ENCODE measurements at places on chromosomes 16 and 17.

DNA sequence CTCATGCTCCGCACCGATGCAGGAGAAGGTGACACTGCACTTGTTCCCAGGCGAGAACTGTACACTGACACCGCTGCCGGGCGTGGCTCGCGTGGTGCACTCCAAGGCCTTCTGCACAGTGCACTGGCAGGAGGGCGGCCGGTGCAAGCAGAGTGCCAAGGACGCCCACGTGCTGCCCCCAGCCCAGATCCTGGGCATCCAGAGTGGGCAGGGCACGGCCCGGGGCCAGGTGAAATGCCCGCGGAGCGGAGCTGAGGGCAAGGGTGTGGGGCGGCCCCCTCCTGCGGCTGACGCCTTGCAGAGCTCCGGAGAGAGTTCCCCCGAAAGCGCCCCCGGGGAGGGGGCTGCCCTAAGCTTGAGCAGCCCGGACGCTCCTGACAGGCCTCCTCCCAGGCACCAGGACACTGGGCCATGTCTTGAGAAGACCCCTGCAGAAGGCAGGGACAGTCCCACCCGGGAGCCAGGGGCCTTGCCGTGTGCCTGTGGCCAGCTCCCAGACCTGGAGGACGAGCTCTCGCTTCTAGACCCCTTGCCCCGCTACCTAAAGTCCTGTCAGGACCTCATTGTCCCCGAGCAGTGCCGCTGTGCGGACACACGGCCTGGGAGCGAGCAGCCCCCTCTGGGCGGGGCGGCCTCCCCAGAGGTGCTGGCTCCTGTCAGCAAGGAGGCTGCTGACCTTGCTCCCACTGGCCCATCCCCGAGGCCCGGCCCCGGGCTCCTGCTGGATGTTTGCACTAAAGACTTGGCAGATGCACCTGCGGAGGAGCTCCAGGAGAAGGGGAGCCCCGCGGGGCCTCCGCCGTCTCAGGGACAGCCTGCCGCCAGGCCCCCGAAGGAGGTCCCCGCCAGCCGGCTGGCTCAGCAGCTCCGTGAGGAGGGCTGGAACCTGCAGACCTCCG lies 21.9 kb upstream of the JPT2 start:
- DNase-seq = no peak

GRCh38 chr16:3906363-3906762 lies 25.9 kb upstream of the CREBBP start:
- DNase-seq = no peak

DNA sequence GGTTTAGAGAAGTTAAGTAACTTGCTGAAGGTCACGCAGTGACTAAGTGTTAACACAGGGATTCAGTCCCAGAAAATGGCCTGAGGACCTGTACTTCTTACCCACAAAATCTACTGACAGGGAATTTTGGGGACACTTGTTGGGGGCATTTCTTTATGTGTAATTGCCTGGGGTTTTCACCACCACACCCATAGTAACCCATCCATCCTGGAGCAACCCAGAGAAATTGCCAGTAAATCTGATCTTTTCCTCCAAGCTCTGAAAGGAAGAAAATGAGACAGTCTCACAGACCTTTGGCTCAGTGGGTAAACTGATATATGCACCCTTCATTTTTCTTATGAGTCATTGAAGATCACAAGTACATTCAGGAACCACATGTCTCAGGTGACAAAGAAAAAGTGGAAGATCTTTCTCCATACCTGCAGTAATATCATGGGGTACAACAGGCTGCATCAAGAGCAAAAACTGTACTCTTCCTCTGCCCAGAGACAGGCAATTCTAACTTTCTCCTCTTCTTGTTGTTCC lies 81.0 kb downstream of the NOG start:
- no peak for DNase-seq

GRCh38 chr17:42290577-42290976 lies 2.3 kb downstream of the STAT5A start:
- DNase-seq = no peak

- no peak for DNase-seq
Observed at GRCh38 chr17:17904166-17905035, 67.6 kb upstream of the SREBF1 start.

- DNase-seq = no peak
Observed at GRCh38 chr16:30867747-30868146, 26.1 kb downstream of the BCL7C start.

GRCh38 chr17:58447039-58447975 lies 30.0 kb upstream of the RNF43 start:
- peak; percentile 58 for DNase-seq

DNA sequence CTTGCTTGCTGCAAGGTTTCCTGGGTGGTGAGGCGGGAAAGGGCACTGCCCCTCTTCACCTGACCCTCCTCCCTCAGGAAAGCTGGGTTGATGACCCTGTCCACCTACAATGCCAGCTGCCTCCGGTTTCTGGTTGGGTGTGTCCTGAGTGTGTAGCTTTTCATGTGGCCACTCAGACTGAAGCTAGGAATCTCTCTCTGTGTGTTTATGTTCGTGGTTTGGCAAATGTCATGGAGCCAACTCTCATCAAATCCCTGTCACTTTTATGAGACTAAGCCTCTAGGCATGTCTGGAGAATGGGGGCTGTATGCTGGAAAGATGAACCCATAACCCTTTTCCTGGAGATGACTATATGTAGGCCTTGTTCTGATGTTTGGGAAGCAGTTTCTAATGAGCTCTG lies 17.1 kb downstream of the PLEKHG4 start:
- DNase-seq = no peak

- DNase-seq = no peak
Observed at GRCh38 chr17:60066576-60066975, 12.1 kb downstream of the HEATR6 start.

GRCh38 chr16:17481736-17482135 lies 11.0 kb upstream of the XYLT1 start:
- DNase-seq = no peak

GRCh38 chr16:76956841-76957240 lies 234.1 kb upstream of the MON1B start:
- DNase-seq = no peak

GRCh38 chr16:23436951-23437350 lies 16.0 kb downstream of the COG7 start:
- no peak for DNase-seq

DNA sequence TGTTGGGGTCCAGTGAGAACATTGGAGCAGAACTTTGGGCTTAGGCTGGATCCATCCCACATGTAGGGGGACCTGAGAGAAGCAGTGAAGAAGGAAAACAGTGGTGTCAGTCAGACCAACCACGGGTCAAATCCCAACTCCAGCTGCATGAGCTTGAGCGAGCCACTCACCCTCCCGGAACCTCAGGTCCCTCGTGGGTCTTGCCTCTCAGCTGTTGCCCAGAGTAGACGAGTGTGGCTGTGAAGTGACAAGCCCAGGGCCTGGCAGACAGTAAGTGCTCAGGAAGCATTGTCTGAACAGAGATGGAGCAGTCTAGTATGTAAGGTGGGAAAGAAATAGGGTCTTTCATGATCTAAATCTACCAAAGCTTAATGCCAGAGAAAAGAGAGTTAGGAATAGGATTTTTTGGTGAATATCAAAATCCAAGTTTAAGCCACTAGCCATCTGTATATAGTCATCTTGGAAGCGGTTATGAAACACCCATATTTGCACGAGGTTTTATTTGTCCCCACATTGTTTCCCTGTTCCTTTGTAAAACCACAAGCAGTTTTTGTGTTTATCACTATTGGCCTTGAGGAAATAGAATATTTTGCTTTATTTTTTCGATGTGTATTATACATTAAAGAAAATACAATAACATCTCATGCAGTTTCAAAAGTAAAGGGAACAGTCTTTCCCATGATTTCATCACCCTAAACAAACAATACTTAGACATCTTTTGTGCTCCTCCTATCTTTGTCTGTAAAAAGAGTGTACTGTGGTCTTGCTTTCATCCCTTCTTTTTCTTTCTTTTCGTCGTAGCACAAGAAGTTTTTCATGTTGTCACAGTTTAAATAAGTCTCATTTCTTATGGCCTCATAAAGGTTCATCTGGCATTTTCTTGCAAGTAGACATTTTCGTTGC lies 112.0 kb downstream of the CLEC16A start:
- DNase-seq = no peak

- no peak for DNase-seq
Observed at GRCh38 chr17:57982452-57983170, 5.4 kb downstream of the VEZF1 start.

GRCh38 chr16:287298-287811 lies 4.4 kb downstream of the PDIA2 start:
- DNase-seq = peak; percentile 89

DNA sequence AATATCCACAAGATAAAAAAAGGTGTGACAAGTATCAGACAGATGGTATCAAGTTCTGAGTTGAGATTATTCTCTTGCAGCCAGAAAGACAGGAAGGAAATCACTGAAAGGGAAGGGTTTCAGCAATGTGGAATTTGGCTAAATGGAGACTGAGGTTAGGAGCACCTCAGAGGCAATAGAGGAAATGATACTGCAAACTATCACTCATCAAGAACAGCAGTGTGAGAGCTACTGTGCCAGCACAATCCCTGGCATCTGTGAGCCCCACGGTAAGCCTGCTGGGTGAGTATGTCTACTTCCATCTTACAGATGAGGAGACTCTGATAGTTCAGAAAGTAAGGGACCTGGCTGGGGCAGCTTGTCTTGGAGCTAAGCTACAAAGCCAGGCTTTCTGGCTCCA lies 162.0 kb downstream of the SALL1 start:
- no peak for DNase-seq

- no peak for DNase-seq
Observed at GRCh38 chr17:330993-331701, 21.5 kb downstream of the RPH3AL start.

GRCh38 chr16:70772493-70772892 lies 28.5 kb downstream of the VAC14 start:
- no peak for DNase-seq

- DNase-seq = peak; percentile 78
Observed at GRCh38 chr17:19753051-19753509, 5.0 kb upstream of the ALDH3A1 start.

DNA sequence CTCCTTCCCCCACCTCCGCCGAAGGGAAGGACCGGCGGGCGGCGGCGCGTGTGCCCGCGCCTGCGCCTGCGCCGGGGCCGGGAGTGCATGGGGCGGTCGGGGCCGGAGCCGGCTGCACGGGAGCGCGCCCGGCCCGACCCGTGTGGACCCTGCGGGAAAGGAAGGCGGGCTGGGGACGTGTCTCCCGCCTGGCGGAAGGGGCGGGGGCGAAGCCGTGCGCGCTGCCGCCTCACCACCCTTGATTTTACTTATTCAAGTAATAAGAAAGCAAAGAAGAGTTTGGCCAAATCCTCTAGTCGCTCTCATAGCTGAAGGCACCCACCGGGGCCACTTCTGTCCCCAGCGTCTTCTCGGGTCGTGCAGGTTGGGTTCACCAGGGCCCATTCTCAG lies 596 bp upstream of the PFN1 start:
- peak; percentile 77 for DNase-seq

DNA sequence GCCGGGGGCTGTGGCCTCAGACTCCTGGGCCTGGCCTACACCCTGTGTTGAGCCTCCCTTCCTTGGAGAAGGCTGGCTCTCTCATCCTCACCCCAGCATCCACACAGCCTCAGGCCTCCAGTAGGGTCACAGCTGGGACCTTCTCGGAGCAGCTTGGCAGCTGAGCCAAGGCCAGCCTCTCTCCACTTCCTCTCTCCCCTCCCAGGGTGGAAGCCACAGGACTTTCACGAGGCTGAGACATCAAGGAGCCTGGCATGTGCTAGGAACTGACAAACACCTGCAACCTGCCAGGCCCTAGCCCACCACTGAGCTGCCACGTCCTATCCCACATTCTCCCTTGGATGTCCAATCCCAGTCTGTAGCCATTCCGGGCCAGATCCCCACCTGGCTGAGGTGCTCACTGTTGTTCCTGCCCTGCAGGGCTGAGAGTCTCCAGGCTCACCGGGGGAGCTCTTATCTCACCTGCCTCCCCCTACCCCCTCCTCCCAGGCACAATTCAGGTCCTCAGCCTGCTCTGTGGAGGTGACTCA lies 3.1 kb downstream of the MMP15 start:
- DNase-seq = no peak

GRCh38 chr17:30308406-30308805 lies 16.7 kb upstream of the BLMH start:
- DNase-seq = no peak

- no peak for DNase-seq
Observed at GRCh38 chr16:23064639-23065038, 84.6 kb downstream of the USP31 start.

- DNase-seq = no peak
Observed at GRCh38 chr16:13478991-13479390, 441.0 kb upstream of the ERCC4 start.

- DNase-seq = no peak
Observed at GRCh38 chr16:20391045-20391444, 13.5 kb downstream of the PDILT start.

DNA sequence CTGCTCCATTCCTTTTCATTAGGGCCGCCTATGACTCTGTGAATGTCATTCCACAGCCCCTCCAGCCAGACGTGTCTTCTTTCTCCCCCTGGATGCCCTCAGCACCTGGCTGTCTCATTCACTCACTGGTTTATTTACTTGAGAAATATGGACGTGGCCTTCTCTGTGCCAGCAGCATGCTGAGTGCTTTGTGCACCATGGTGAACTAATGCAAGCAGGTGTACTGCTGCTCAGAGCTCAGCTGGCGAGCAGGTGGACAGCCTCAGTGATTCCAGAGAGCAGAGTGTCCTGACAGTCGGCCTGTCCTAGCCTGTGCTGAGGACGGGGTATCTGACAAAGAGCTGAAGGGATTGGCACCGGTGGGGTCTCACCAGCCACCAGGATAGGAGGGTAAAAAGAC lies 96.7 kb downstream of the GNAO1 start:
- peak; percentile 91 for DNase-seq

- no peak for DNase-seq
Observed at GRCh38 chr17:27354491-27355081, 60.7 kb downstream of the WSB1 start.

DNA sequence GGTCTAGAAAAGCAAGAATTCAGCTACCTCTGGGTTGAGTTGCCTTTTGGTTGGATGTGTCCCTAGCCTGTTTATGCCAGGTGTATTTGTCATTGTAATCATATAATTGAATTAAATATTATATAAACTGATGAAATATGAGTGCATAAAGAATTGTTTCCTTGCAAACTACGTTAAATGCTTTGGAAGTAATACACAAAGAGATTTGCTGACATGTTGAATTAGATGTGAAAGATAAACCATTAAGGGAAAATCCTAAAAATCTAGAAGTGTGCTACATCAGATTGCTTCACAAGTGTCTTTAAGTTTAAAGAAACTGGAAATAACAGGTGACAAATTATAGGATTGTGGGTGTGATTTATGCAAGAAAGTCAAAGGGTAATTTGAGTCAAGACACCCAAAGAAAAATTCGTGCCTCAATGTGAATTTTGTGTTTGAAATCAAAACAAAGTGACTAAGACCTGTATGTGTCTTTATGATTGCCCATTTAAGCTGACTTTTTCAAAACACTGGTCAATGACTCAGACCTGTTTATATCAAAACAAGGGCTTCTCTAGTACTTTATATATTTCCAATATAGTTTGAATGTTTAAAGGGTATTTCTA lies 5.1 kb upstream of the PYY start:
- no peak for DNase-seq
